Right renal pelvis (tissue), 4 donors: ENCODE measurements at places on chromosomes 13 and 19.

DNA sequence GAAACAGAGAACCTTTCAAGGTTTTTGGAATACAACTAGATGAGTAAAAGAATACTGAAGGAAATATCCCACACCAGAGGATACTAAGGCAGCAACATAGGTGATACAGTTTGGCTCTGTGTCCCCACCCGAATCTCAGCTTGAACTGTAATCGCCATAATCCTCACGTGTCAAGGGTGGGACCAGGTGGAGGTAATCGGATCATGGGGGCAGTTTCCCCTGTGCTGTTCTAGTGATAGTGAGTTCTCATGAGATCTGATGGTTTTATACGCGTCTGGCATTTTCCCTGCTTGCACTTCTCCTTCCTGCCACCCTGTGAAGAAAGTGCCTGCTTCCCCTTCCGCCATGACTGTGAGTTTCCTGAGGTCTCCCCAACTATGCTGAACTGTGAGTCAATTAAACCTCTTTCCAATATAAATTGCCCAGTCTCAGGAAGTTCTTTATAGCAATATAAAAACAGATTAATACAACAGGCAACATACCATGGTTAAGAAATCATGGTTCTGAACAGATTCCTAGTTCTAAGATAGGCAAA, 97.0 kb downstream of the ABCC4 start:
- DNase-seq, result no peak

- no peak for DNase-seq
Observed at GRCh38 chr13:111645198-111645597, 324.8 kb downstream of the TEX29 start.

- peak; percentile 20 for DNase-seq
Observed at GRCh38 chr13:108961542-108962125, 332.2 kb downstream of the MYO16 start.

DNA sequence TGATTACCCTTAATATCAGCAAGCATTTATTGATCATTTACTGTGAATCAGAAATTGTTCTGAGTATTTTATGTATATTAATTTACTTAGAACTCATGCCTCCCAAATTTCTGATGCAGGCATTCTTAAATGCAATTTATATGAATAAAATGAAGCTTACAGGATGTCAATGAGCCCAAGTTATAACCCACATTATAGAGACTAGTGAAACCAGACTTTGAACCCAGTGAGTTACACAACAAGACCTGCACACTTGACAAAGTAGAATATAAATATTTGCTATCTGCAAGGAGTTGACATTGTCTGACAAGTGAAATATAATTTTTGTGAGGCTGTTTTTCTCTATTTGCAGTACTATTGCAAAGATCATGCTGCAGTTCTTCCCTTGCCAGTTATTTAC, 656.0 kb downstream of the GPC5 start:
- no peak for DNase-seq

DNA sequence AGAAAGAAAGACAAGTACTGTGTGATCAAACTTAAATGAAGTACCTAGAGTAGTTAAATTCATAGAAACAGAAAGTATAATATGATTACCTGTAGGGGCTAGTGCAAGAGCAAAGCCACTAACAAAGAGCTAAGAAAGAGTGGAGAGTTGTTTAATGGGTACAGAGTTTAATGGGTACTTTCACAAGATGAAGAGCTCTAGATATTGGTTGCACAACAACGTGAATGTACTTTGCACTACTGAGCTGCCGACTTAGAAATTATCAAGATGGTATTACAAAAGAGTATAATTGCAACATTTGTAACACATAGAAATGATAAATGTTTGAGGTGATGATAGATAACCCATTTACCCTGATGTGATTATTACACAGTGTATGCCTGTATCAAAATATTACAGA, 140.3 kb upstream of the GPC6 start:
- DNase-seq, result no peak

- no peak for DNase-seq
Observed at GRCh38 chr19:12698138-12698537, 1.7 kb upstream of the FBXW9 start.

GRCh38 chr13:49503951-49504350, 8.2 kb downstream of the PHF11 start:
- no peak for DNase-seq

GRCh38 chr19:39692166-39692565, 12.1 kb upstream of the LGALS14 start:
- no peak for DNase-seq

- DNase-seq, result no peak
Observed at GRCh38 chr13:62210951-62211350, 795.3 kb upstream of the PCDH20 start.

DNA sequence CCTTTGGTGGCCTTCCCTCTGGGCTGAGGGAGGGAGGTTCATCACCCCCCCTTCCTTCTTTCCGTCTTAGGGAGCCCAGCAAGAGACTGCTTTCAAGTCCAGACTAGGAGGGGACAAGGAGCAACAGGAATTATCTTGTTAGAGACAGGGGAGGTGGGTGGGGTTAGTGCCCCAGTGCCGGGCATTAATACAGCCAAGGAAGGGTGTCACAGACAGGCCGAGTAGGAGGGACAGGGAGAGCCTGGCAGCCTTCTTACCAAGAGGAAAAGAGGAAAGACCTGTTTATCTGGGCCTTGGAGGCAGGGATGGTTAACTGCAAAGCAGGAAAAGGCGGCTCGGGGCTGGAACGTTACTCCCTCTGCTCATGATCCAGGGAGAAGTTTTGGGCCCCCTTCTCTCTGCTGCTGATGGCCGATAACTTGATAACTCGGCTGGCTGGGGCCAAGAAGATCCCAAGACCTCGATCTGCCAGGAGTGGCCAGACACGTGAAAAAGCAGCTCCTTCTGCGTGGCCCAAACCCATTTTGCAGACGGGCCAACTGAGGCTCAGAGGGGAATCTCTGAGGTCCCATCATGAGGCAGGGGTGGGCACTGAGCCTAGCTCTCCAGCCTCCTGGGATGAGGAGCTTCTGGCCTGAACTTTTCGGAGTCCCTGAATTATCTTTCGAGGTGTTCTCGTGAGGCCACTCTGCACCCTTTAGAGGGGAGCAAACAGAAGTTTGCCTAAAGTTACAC, 79.3 kb downstream of the PTPRS start:
- no peak for DNase-seq

DNA sequence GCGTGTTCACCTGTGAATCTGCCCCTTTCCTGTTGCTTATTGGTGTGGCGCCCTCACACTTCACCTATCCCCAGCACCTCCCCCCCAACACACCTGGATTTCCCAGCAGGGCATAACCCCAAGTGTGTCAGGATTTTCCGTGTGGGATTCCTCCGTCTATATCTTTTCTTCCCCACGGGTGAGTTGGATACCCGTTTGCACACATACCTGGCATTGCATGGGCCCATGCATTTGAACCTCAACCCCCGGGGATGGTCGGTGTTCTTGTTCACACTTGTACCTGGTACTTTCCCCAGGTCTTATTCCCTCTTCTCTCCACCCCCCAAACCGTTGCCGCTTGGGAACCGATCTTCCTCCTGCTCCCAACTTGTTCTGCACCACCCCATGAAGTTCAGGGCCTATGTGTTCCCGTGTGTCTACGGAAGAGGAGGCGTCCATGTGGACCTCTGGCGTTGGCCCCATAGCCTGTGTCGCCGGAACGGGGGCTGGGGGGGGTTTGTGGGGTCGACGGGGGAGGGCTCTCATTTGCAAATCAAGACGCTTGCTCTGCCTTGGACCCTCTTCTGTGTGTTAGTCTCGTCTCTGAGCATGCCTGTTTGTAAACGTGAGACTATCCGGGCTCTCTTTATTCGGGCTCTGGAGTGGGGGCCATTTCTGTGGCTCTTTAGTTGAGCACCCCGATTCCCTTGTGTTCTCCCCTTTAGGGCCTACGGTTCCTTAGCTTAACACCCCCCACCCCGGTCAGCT, 1.7 kb downstream of the PRR12 start:
- DNase-seq, result no peak
